Left hindlimb (tissue), 1 donor: ENCODE measurements at places on chromosomes 11 and 22.

- DNase-seq: no peak
Measured at GRCh38 chr11:121229495-121230215, 62.9 kb upstream of the SC5D start.

DNA sequence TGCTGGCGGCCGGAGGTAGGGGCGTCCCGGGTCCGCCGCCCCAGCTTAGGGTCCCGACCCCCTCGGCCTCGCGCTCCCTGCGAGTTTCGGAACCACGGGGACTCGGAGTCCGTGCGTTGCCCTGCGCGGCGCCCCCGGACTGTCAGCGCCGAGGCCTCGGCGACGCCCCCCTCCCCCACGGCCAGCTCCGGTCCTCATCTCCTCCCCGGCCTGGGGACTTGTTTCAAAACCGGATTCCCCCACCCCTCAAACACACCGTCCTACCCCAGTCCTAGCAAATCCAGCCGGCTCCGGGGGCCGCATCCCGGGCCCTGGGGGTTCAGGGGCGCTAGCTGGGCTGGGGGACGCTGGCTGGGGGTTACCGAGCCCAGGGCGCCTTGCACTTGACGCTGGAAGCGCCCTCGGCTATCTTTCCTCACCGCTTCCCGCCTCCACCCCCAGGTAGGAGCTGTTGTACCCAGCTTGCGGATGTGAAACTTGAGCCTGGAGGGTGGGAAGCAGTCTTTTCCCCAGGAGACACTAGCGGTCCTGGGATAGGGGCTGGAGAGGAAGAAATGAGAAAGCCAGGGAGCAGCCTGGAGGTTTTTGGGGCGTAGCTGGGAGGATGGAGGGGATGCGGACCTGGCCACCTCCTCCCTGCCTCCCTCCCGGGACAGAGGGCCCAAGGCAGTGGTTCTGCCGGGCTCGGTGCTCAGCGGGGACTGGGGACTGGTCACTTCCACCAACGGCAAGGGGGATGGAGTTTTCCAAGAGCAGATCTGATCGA is 550 bp downstream of the FBLN1 start:
- DNase-seq: no peak

DNA sequence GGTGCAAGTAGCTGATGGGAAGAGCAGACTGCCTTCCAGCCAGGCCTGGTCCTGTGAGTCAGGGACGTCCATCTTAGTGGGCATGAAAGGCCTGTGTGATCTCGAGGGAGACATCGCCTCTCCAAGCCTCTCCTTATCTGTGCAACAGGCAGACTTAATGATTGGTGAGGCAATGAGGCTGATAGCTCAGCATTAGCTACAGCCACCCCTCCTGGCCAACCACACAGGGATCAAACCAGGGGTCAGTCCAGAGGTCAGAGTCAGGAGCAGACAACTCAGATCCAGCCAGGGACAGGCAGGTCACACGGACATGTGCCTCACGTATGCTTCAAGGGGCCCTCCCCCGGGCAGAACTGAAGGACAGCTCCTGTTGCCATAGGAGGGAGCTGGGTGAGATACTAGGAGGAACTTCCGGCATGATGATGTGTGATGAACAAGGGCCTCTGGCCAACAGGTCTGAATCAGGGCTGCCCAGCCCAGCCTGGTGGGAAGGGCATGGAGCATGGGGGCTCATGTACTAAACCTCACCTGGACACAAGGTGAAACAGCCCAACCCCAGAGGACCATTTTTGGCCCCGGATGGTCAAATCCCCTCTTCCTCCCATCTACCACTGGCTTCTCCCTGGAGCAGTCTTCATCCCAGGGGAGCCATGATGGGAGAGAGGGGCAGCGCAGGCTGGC is 2.8 kb upstream of the APOC3 start:
- DNase-seq: no peak

DNA sequence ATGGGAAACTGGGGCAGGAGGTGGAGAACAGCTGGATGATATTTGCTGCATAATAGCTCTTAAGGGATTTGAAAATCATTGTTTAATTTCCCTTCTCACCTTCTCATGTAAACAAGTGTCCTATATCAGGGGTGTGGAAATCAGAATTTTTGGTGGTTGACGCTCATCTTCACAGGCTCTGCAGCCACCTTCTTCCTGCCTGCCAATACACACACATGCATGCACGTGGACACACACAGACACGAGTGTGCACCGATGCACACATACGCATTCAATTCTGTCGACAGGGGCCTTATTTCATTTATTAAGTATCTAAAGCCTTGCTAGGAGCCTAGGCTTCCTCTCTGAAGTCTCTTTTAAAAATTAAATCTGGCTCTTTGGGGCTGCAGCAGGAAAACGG is 349.4 kb upstream of the NCAM1 start:
- DNase-seq: no peak

GRCh38 chr11:76807206-76807875 is 24.2 kb downstream of the TSKU start:
- DNase-seq: peak; percentile 84

DNA sequence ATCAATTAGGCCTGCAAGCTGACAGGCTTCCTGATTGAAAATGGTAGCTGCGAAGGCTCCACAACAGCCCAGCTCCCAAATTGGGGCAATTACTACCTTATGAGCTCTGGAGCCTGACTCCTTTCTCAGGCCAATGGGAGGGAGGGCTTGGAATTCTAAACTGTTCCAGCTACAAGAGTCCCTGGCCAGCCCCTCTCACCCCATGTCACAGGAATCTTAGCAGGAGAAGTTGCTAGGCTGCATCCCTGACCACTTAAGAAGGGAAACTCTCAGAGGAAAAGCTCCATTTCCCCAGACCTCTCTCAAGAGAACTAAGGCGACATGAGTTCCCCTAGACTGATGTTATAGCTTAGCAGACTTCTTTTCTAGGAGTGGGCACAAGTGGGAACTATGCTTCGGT is 4.9 kb downstream of the LRP4 start:
- DNase-seq: no peak

GRCh38 chr22:49321477-49322055 is 506.1 kb downstream of the BRD1 start:
- no peak for DNase-seq

DNA sequence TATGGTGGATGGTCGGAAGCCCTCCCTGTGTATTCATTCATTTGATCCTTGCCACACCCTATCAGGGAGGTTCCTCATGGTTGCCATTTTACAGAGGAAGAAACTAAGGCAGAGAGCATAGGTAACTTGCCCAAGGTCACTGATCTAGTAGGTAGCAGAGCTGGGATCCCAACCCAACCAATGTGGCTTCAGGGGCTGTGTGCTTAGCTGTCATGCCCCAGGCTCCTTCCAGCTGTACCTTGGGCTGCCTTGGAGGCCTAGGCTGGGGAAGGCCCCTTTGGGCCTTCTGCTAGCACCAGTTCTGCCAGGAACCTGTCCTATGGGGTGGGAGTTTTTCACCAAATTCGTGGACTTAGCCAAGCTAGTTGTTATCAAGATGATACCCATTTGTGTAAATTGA is 8.6 kb downstream of the BAD start:
- DNase-seq: no peak

- no peak for DNase-seq
Measured at GRCh38 chr11:10534316-10534715, 6.7 kb downstream of the RNF141 start.

DNA sequence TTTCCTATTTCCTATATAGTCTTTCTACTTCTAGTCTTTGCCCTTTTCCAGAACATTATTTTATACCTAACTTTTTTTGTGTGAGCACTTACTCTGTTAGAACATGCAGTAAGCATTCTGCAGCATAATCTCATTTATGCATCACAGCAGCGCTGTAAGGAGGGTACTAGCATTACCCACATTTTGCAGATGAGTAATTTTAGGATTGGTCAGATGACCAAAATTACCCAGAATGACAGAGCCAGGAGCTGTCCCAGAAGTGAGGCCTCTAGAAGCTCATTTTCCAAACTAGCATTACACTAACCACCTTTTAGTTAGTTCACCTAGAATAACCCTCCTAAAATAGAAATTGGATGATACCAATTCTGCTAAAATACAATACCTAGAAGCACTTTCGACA is 47.1 kb upstream of the ARHGAP32 start:
- DNase-seq: no peak

GRCh38 chr22:35629406-35630216 is 12.5 kb upstream of the MB start:
- DNase-seq: peak; percentile 84

- DNase-seq: no peak
Measured at GRCh38 chr11:122192634-122193255, 76.7 kb upstream of the BLID start.

GRCh38 chr11:100851584-100852152 is 164.6 kb downstream of the ARHGAP42 start:
- no peak for DNase-seq

DNA sequence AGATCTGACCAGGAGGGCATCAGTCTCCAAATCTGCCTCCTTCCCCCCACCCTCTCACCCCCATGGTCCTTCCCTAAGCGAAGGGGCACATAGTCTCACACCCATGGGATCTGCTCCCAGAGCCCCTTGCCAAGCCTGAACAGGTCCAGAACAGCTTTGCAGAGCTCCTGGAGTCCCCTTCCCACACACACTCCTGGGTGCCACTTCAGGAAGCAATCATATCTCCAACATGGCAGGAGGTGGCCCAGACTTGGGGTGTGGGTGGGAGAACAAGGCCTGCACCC is 63.0 kb downstream of the MICAL3 start:
- DNase-seq: no peak

- peak; percentile 76 for DNase-seq
Measured at GRCh38 chr11:111733016-111733415, 33.2 kb downstream of the PPP2R1B start.

DNA sequence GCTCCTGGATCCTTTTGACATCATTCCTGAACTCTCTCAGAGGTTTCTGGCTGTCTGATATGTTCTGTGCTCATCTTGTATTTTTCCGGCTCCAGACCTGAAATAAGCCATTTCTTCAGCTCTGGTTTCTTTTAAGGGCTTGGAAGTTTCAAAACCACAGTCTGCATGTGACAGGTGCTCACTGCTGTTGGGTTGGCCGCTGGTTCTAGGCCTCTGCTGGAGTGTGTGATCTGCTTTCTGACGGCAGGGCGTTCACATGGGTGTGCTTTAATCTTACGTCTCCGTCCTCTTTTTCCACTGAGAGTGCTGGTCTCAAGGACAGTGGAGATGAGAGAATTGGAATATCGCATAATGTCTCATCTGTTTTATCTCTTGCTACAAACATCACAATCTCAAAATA is 10.3 kb downstream of the ZBED4 start:
- DNase-seq: no peak

GRCh38 chr11:108242422-108242821 is 19.6 kb downstream of the ATM start:
- DNase-seq: no peak

- DNase-seq: peak; percentile 37
Measured at GRCh38 chr22:45008751-45009605, 827 bp downstream of the PHF21B start.

GRCh38 chr22:28341001-28341400 is 338.6 kb downstream of the TTC28 start:
- DNase-seq: no peak

DNA sequence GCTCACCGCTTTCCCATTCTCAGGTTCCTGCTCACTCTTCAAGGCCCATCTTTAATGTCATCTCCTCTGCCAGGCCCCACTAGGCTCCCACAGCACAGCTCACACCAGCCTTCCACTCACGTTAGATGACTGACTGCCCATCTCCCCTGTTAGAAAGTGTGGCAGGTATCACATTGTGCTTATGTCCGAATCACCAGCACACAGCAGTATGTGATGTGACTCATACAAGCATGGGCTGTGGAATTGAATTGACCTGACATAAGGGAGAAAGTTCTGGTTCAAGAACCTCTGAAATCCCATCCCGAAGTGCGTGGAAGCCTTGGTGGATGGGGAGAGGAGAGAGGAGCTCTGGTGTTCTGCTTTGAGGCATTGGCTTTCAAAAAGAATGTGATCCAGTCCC is 6.5 kb downstream of the VSTM5 start:
- DNase-seq: no peak

GRCh38 chr11:1486054-1486825 is at the start of gene MOB2:
MOB2 (minus strand) TSS chr11:1486779; CDS start chr11:1486556, 223 bp downstream.
- peak; percentile 54 for DNase-seq

- no peak for DNase-seq
Measured at GRCh38 chr11:31620434-31620833, 110.9 kb downstream of the ELP4 start.

DNA sequence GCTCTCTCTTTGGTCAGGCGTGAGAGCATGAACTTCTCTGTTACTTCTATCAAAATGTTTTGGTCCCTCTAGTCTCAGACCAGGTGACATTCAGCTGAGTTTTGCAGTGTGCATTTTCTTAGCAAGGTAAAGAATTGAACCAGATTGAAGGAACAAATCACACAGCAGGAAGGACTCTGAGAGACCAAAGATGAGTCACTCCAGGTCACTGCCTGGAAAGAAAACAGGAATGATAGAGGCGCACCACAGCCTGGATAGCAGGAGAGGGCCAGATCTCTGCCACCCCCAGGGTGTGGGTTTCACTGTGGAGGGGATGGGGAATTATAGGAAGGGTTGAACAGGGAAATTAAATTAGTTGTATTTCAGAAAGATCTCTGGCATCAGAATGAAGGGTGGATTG is 788.3 kb downstream of the NTM start:
- DNase-seq: no peak

GRCh38 chr11:79564288-79564925 is 123.6 kb upstream of the TENM4 start:
- DNase-seq: no peak

GRCh38 chr11:94090401-94090800 is 38.2 kb upstream of the PANX1 start:
- DNase-seq: no peak

DNA sequence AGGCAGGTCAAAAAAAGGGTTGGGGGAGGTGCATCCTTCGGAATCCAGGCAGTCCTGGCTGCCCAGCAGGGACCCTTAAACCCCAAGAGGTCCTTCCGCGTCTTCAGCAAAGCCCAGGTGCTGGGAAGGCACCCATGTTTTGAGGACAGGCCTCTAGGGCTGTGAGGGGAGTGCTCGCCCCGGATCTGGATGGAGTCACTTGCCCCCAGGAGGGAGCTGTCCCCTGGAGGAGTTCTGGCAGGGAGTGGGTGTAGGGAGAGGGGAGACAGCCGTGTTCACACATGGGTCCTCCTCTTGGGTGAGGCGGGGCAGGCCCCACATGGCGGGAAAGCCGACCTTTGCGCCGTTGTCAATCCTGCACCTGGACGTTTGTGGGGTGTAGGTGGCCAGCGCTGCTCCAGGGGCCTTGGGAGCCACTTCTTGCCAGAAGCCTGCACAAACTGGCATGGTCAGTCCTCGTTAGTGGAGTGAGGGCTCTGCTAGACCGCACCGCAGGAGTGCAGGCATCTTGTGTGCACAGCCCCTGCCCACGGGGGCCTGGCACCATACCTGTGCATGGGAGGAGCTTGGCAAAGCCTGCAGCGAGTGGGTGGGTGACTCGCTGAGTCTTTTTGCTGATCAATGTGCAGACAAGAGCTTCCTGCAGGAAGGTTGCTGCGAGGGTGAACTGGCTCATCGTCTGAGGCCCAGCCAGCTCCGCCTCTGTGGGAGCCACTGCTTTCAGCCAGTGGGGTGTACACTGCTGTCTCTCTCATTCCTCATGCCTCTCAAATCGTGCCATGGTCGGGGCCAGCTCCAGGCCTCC is 16.0 kb downstream of the PPIL2 start:
- DNase-seq: no peak

- DNase-seq: no peak
Measured at GRCh38 chr11:134712228-134713145, 300.4 kb upstream of the B3GAT1 start.
